ENCODE measurements at places on chromosomes 16 and 17. TPM values are rescaled to one million over a fixed set of nuclear protein-coding genes. Genes with fewer than 3 reads are reported as not detected.

The CD300A gene
- 3.9 TPM for total RNA-seq

The RCVRN gene
- total RNA-seq, result not detected

The KRT25 gene
- not detected for total RNA-seq

The KRTAP16-1 gene
- not detected for total RNA-seq

GRCh38 chr17:2393954-2394749 is 6.7 kb downstream of the MNT start:
- DNase-seq, result no peak
- H3K4me3 ChIP-seq, result peak overlapping the region; percentile 71
- H3K36me3 ChIP-seq, result no peaks in the 10 kb centered on the region
- H3K4me1 ChIP-seq, result peaks cover 47% of the 10 kb centered on the region
- H3K27me3 ChIP-seq, result no peaks in the 10 kb centered on the region

DNA sequence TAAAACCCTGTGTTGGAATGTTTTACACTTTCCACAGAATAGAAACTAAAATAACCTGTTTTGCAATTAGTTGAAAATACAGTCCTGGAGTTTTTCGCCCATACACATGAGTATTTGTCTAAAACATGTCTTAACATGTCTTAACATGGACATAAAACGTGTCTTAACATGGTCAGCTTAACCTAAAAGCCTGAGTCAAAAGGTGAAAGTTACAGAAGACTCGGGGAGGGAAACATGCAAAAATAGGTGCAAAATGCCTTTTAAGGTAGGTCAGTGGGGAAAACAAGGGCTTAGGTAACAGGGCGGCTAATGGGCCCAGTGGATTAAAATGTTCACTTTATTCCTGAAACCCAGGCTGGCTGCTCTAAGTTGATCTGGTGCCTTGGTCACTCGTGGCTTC is 56.1 kb upstream of the RBL2 start:
- DNase-seq, result no peak
- peak overlapping the region; percentile 6 for H3K27ac ChIP-seq
- H3K27me3 ChIP-seq, result no peaks in the 10 kb centered on the region
- no peaks in the 10 kb centered on the region for H3K36me3 ChIP-seq
- H3K4me3 ChIP-seq, result no peak overlapping the region

GRCh38 chr17:76452660-76453430 is at the start of gene UBE2O:
Gene UBE2O, minus strand, starts transcription at chr17:76453152. Its CDS starts 11 bp downstream, at chr17:76453141.
- DNase-seq, result peak; percentile 83
- no peaks in the 10 kb centered on the region for H3K36me3 ChIP-seq
- H3K4me3 ChIP-seq, result peak within 1 kb of the TSS; percentile 84
- no peaks in the 10 kb centered on the region for H3K27me3 ChIP-seq
- peaks cover 4% of the 10 kb centered on the region for H3K4me1 ChIP-seq

GRCh38 chr17:15469260-15469659 is 1.8 kb upstream of the CDRT4 start:
- no peaks in the 10 kb centered on the region for H3K27me3 ChIP-seq
- H3K4me3 ChIP-seq, result no peak overlapping the region
- DNase-seq, result no peak
- H3K4me1 ChIP-seq, result peaks cover 6% of the 10 kb centered on the region

GRCh38 chr16:67237396-67238277 is 9.6 kb downstream of the FHOD1 start:
- no peak for DNase-seq
- no peak overlapping the region for H3K4me3 ChIP-seq
- H3K27ac ChIP-seq, result no peak overlapping the region
- peaks cover 12% of the 10 kb centered on the region for H3K36me3 ChIP-seq

DNA sequence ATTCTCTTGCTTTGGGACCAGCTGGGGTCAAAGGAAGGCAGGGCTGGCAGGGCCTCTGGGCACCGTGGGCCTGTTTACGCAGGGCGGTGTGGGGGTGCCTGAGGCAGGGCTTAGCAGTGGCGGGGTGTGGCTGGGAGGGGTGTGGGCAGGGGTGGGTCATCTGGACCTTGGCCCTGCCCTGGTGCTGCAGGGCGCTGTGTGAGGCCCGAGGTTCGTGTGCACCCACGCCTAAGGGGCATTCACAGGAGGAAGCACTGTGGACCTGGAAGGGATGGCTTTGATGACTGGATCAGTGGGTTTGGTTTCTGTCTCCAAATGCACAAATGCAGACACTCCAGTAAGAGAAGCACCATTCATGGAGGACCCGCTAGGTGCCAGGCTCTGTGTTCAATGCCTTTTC is 37.3 kb downstream of the BCO1 start:
- DNase-seq, result no peak
- no peak overlapping the region for H3K27ac ChIP-seq
- no peak overlapping the region for H3K4me3 ChIP-seq
- H3K27me3 ChIP-seq, result no peaks in the 10 kb centered on the region

DNA sequence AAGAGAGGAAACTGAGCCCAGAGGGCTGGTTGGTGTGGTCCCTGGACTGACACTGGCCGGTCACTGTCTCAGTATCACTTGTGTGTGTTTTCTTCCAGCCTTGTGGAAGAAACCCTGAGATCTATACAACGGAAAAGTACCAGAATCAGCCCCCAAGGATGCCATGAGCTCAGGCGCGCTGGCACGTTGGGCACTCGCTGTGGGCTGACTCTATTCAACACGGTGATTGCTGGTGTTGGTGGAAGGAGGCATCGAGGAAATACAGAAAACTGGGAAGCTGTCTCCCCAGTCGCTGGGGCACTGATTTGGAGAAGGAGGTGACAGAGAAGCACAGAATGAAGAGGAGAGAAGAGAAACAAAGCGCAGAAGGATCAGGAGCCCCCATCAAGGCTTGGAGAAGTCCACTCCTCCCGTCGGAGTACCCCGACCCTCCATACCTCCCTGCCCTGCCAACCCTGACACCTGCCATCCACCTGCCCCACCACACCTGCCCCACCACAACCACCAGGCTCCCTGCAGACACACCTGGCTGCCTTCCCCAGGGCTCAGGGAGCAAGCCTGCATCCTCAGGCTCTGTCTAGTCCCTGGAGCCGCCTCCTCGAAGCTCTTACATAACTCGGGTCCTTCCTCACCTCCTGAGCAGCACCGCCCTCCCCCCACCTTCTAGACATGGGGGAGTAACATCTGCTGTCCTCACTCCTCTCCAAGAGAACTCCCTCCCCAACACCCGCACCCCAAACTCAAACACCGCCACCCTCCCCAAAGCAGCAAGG is 66.5 kb downstream of the RBFOX3 start:
- no peaks in the 10 kb centered on the region for H3K4me1 ChIP-seq
- H3K27me3 ChIP-seq, result peaks cover 44% of the 10 kb centered on the region
- no peaks in the 10 kb centered on the region for H3K36me3 ChIP-seq

GRCh38 chr16:69613378-69614154 is 47.8 kb downstream of the NFAT5 start:
- no peak overlapping the region for H3K4me3 ChIP-seq
- no peak for DNase-seq
- no peaks in the 10 kb centered on the region for H3K27me3 ChIP-seq
- H3K4me1 ChIP-seq, result peaks cover 23% of the 10 kb centered on the region
- no peak overlapping the region for H3K27ac ChIP-seq

GRCh38 chr16:70735141-70735979 is 49.5 kb upstream of the MTSS2 start:
- no peak overlapping the region for H3K4me3 ChIP-seq
- no peak for DNase-seq
- no peaks in the 10 kb centered on the region for H3K27me3 ChIP-seq
- peaks cover 9% of the 10 kb centered on the region for H3K36me3 ChIP-seq

- H3K4me3 ChIP-seq, result no peak overlapping the region
- H3K36me3 ChIP-seq, result no peaks in the 10 kb centered on the region
- DNase-seq, result no peak
- H3K4me1 ChIP-seq, result no peaks in the 10 kb centered on the region
- H3K27me3 ChIP-seq, result no peaks in the 10 kb centered on the region
Measured at GRCh38 chr17:17205368-17206123, 587 bp downstream of the PLD6 start.

DNA sequence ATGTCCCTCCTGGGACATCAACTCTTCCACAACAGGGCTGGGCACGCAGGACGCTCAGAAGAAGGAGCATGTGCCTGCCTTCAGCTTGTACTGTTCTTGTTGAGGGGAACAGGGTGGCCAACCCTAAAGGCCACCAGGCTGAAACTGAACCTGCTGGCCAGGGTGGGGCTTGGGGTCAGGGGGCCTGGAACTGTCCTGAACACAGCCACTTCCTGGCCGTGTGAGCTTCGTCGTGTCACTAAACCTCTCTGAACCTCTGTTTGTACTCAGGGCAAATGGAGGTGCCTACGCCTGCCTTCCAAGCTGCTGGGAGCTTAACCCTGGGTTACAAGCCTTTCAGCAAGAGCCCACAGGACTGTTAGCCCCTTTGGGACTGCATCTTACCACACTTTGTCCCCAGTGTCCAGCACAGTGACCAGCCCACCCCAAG is 6.7 kb downstream of the ARHGAP27 start:
- DNase-seq, result no peak
- H3K27me3 ChIP-seq, result peaks cover 47% of the 10 kb centered on the region
- no peak overlapping the region for H3K4me3 ChIP-seq
- H3K27ac ChIP-seq, result no peak overlapping the region

GRCh38 chr16:27272076-27272475 is 3.5 kb upstream of the NSMCE1 start:
- H3K36me3 ChIP-seq, result no peaks in the 10 kb centered on the region
- no peaks in the 10 kb centered on the region for H3K27me3 ChIP-seq
- H3K27ac ChIP-seq, result no peak overlapping the region
- peaks cover 5% of the 10 kb centered on the region for H3K4me1 ChIP-seq
- no peak for DNase-seq

GRCh38 chr17:69725146-69725545 is 310.6 kb downstream of the MAP2K6 start:
- no peaks in the 10 kb centered on the region for H3K27me3 ChIP-seq
- DNase-seq, result no peak
- no peaks in the 10 kb centered on the region for H3K36me3 ChIP-seq
- H3K27ac ChIP-seq, result no peak overlapping the region
